DMS 273 treated with DMSO at 0.1 percent for 48 hours (cell line): ENCODE measurements at places on chromosomes 4 and X.

- DNase-seq: no peak
These were observed 2.9 kb upstream of the MND1 start for GRCh38 chr4:153341575-153342090.

DNA sequence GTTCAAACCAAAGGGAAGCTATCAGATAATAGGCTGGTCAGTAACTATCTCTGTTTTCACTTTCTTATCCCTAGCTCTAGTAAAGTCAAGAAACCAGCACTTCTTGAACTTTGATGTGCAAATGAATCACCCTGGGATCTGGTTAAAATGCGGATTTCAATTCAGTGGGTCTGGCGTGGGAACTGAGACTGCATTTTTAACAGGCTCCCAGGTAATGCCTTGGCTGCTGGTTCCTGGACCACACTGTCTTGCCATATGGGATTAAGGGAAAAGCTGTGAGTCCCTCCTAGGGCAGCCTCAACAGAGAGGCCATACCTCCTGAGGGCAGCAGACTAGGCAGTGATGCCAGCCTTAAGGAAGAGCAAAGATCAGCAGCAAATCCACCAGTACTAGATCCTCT is 1.7 kb downstream of the RNF175 start:
- no peak for DNase-seq

- no peak for DNase-seq
These were observed 139.0 kb downstream of the COL25A1 start for GRCh38 chr4:109163493-109163892.

DNA sequence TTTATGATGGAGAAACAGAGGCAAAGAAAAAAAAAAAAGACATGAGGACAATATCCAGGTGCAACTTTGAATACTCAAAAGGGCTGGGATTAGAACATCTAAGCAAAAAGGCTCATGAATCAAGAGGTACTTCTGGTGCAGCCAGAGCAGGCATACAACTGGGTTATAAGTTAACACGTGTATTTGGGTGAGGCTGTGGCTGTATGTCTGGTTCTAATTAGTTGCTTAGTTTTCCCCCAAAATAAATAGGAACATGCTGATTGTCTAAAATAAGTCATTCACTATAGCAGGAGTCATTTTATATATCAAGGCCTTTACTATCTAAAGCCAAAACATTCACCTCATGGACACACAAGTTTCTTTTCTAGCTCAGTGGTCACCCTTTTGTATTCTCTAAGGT is 20.2 kb downstream of the NHS start:
- no peak for DNase-seq

GRCh38 chr4:154640999-154641398 is 28.5 kb upstream of the FGG start:
- no peak for DNase-seq
